ENCODE measurements at places on chromosomes 6 and 20.

- no peak for DNase-seq
Observed at GRCh38 chr6:24933868-24934401, 1.8 kb downstream of the RIPOR2 start.

GRCh38 chr20:3051385-3052019, 5.7 kb downstream of the MRPS26 start:
- no peak for DNase-seq

GRCh38 chr6:33985313-33985751, 160.6 kb downstream of the GRM4 start:
- DNase-seq, result no peak

- DNase-seq, result no peak
Observed at GRCh38 chr20:59299945-59300332, 472 bp upstream of the EDN3 start.

DNA sequence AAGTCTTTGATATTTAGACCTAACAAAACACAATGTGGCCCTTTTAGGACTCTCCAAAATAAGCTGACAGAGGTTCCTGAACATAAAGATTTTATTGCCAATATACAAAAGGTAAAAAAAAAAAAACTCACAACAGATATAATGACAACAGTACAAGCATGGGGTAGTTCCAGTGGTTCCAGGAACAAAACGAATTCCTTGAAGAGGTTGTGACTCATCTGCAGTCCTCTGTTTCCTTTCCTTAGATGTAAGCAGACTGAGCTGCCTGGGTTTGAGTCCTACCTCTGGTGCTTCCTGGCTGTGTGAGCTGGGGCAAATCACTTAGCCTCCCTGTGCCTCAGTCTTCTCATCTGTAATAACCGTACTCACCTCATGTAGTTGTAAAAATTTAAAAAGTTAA, 13.3 kb upstream of the CTAGE9 start:
- DNase-seq, result peak; percentile 20
